Large intestine (tissue), 12 donors: ENCODE measurements at places on chromosomes 12 and 14. TPM values are rescaled to one million over a fixed set of nuclear protein-coding genes. Genes with fewer than 3 reads are reported as not detected.
A peak's percentile ranks its signal among the peaks of the same experiment; 100 is the strongest.

DNA sequence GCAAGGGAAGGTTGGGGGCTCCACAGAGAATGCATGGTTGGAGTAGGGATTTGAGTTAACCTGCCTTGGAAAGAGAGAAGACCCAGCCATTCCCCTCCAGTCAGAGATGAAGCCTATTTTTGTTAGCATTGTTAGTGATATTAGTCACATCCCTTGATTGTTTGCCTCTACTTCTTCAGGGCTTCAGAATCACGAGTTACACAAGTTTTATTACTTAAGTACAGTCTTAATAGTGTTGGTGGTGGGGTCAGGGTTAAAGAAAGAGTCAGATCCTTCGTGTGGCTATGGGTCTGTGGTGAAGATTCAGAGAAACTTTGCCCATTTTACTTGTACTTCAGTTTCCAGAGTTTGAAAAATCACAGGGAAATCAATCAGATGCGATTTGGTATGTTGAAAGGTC, 363.1 kb downstream of the LRIG3 start:
- H3K4me3 ChIP-seq = no peak overlapping the region
- no peaks in the 10 kb centered on the region for H3K4me1 ChIP-seq
- no peaks in the 10 kb centered on the region for H3K36me3 ChIP-seq
- no peak overlapping the region for H3K27ac ChIP-seq
- no peak for DNase-seq

GRCh38 chr12:69719336-69720316, 19.0 kb upstream of the RAB3IP start:
- H3K36me3 ChIP-seq = no peaks in the 10 kb centered on the region
- H3K4me1 ChIP-seq = peaks cover 17% of the 10 kb centered on the region
- no peak overlapping the region for H3K27ac ChIP-seq
- no peaks in the 10 kb centered on the region for H3K27me3 ChIP-seq

GRCh38 chr12:27859648-27860047, 79.6 kb upstream of the MANSC4 start:
- H3K4me3 ChIP-seq = no peak overlapping the region
- no peaks in the 10 kb centered on the region for H3K27me3 ChIP-seq
- H3K36me3 ChIP-seq = no peaks in the 10 kb centered on the region

GPR137C gene
- 4.6 TPM for polyA plus RNA-seq

RPGRIP1 gene
- 0.49 TPM for polyA plus RNA-seq

DNA sequence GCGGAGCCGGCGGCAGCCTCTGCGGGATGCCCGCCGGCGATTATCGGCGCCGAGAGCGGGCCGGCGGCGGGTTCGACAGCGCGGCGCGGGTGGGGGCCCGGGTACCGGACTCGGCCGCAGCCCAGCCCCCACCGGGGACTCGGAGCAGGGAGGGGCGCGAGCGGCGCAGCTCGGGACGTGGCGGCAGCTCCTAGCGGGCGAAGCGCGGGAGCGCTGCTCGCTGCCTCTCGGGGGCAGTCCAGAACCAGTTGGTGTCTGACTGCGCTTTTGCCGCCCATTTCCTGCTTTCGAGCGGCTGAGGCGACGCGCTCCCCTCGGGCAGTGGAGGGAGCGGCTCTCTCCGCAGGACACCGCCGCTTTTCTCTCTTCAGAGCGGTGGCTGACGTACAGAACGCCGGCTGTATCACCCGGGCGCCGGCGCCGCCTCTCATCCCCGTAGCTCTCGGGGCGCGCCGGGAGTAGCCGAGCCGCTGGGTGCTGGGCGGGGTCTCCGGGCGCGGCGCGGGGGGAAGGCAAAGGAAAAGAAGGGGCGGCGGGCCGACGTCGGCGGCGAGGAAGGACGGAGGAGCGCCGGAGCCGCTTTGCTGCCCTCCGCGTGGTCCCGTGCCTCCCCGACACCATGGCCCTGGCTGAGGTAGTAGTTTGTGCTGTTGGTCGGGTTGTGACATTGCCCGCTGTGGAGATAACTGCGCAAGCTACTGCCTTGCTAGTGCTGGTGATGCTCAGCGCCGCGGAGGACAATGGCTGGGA, 136.6 kb downstream of the MON2 start:
- peaks cover 4% of the 10 kb centered on the region for H3K4me1 ChIP-seq
- H3K27ac ChIP-seq = peak overlapping the region; percentile 100
- DNase-seq = peak; percentile 89
- H3K27me3 ChIP-seq = no peaks in the 10 kb centered on the region
- H3K36me3 ChIP-seq = no peaks in the 10 kb centered on the region

CLEC1A gene
- 2.5 TPM for polyA plus RNA-seq
